RKO (cell line): ENCODE measurements at places on chromosomes 3 and 15.

DNA sequence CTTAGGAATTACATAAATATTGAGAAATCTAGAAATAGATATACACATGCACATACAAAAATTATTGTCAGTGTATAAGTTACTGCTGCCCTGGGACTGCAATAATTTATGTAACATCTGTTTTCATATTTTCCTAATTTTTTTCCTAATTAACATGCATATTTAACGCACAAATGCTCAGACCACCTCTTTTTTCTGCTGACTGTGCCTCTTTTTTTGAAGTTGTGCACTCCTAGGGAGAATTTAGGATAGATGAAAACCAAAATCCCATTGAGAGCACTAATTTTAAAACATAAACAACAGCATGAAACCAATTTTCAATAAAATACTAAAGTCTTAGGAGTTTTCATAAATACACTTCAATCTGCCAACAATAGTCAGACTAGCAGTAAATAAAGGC, 154.0 kb downstream of the TBC1D5 start:
- DNase-seq = no peak

DNA sequence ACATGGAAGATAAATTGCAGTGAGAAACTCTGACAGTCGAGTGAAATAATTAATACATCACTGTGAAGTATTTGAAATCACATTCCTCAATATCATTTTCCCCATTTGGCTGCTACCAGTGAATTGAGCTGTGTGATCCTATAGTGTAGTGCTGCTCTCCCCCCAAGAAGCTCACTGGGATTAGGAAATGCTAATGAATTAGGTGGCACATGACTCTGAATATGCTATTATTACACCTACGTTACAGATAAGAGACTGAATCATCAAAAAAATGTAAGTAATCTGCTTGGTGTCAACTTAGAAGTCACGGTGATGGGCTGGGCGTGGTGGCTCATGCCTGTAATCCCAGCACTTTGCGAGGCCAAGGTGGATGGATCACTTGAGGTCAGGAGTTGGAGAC, 34.7 kb upstream of the SYNM start:
- peak; percentile 22 for DNase-seq

GRCh38 chr3:190059242-190059590, 61.5 kb downstream of the P3H2 start:
- DNase-seq = no peak

DNA sequence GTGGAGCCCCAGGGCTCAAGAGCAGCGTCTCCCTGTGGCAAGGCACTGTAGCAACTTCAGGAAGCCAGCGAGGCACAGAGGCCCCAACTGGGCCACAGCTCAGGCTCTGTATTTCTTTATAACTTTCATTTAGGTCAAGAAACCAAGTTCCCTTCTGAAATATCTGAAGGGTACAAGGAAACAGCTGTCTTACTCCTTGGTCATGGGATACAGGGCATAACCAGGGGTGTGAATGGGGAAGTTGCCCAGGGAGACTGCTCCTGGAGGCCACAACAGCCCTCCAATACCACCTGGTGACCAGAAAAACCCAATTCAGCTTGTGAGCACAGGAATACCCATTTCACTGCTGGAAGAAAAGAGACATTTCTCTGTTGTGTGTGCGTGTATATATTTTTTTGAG, 13.3 kb upstream of the SPTBN5 start:
- DNase-seq = no peak

DNA sequence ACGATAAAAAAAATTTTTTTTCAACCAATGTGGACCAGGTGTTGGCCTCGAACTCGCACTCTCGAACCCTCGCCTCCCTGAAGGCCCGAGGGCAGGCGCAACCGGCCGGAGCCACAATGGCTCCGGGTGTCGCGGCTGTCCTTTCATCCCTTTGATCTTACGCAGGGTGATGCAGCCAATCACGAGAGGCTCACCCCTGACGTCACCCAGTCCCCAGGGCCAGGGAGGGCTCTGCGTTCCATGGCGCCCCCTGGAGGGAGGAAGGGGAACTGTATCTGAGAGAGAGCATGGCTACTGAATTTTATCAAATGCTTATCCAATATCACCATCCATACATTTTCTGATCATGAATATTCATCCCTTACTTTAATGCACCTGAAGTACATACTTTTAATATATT, 15.4 kb upstream of the GMNC start:
- DNase-seq = no peak

- no peak for DNase-seq
Observed at GRCh38 chr3:115254492-115255196, 107.6 kb upstream of the ZBTB20 start.

GRCh38 chr3:66931291-66931690, 66.8 kb upstream of the KBTBD8 start:
- no peak for DNase-seq

DNA sequence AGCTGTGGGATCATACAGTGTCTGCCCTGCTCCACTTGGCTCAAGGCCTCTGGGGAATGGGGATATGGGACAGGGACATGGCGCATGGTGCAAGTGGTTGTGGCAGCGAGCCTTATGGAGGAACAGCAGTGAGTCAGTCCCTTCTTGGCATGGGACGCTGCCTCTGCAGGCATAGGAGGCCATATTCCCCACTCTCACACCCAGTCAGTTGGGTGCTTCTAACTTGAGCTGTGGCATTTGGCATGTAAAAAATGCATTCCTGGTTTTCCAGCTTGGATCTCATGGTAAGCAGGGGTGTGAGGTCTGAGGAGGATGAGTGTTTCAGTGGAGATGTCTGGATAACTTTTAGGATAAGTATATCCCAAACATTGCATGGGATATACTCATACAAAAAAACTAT, 31.6 kb upstream of the UBE2Q2 start:
- no peak for DNase-seq

DNA sequence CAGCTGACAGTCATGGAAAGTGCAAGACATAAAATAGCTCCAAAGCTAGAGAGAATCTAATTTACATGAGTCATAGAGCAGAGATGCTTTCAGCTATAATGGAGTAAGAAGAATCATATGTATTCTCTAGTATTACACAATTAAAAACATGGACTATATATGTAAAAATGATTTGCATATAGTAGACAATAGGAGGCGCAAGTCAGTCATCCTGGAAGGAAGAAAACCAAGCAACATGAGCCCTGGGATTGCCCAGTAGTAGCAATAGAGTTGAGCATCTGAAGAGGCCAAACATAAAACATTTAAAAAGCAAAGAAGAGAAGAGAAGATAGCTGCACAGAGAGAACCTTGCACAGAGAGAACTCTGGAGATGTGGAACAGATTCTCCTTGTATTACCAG, 455.0 kb downstream of the EPHA3 start:
- DNase-seq = no peak

DNA sequence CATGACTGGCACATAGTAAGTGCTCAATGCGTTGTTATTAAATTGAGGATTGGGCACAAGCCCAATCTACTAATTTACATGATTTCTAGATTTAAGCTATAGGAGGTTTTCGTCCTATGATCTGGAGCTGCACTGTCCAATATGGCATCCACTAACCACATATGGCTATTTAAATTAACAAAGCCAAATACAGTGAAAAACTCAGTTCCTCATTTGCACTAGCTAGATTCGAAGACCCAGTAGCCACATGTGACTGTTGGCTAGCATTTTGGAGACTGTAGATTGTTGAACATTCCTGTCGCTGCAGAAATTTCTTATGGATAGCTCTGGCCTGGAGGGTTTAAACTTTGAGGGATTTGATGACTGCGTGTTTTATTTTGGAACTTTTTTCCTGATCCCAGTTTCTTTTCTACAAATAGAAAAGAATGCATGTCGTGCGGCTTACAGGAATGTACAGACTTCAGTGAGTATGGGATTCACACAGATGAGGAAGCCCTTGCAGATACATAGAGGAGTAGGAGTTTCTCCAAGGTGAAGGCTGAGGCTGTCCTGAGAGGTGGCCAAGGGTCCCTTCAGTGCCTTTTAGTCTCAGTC, 82.8 kb downstream of the SLCO3A1 start:
- no peak for DNase-seq

DNA sequence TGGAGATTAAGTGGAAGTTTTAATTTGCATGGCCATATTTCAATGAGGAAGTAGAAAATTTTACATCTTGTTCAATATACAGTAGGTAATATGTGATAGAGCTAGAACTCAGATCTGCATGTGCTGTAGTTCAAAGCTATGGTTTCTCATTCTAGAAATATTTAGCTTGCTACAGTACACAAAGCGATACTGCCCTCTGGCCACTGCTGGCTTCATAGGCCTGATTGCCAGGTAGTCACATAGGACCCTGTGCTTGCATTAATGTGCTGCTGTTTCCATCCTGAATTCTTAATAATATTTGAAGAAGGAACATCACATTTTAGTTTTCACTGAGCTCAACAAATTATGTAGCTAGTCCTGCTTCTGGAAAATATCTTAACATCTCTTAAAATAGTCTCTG, 87.0 kb downstream of the PLSCR2 start:
- peak; percentile 40 for DNase-seq

GRCh38 chr15:76968306-76968705, 26.6 kb upstream of the PSTPIP1 start:
- DNase-seq = no peak

- no peak for DNase-seq
Observed at GRCh38 chr15:40936709-40937666, 7.8 kb downstream of the DLL4 start.

DNA sequence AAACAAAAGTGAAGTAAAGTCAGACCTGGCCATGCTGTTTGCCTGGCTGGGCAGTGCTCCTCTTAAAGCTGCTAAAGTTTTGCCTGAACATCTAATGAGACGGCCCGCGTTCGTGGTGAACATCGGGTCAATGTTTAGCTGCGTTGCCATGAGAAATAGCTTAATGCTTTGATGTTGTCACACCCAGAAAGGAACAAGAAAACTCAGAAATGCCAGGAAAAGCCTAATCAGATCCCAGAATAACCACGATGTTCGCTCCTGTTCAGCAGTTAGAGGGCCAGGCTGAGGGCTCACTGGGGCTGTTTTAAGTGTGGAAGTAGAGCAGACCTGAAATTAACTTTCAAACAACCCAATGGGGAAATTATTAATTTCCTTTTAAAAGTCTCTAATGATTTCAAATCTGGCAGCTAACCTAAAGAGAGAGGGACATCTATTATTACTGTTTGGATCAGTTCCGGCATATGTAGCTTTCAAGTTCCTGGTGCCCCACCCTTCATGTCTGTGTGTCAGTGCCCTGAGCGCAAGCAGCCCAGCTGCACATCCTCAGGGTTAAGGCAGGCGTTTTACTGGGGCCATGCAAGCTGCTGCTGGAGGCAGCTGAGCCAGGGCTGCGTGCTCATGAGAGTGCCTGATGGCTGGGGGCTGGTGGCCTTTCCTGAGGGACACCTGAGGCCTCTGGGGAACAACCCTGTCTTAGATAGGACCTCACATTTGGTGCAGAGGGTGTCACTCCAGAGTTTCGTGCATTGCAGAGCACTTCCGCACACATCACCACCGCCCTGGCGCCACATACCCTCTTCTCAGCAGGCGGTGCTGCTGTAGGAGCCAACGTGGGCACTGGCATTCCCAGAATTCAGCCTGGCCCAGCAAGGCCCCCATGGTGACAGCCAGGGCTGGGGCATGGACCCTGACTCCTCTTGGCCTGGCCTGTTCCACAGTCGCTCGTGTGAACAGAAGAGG, 76.6 kb downstream of the LRRK1 start:
- no peak for DNase-seq

- no peak for DNase-seq
Observed at GRCh38 chr3:59609657-59610348, 560.0 kb upstream of the CFAP20DC start.

DNA sequence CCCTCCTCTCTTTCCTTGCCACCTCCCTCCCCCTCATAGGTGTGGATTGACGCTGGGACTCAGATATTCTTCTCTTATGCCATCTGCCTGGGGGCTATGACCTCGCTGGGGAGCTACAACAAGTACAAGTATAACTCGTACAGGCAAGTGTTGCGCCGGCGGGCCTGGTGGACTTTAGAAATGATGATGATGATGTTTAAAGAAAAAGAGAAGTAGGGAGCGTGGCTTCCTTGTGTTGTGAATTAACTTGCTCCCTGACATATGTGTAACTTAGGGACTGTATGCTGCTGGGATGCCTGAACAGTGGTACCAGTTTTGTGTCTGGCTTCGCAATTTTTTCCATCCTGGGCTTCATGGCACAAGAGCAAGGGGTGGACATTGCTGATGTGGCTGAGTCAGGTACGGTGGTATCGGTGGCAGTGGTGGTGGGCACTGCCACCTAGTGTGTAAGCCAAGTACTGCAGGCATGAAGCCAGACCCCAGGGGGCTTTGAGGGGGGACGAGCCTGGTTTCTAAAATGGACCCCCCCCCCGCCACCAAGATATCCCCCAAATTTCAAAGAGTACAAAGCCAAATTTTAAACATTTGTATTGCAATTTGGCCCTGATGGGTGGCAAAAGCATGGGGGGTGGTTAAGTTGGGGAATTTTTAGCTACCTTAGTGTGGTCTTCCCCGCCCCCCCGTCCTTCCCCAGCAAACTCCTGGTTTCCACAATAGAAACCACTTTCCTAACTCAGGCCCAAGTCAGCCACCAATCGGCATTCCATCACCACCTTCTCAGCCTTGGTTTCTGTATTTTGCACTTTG, 65.6 kb downstream of the SLC6A6 start:
- peak; percentile 39 for DNase-seq

DNA sequence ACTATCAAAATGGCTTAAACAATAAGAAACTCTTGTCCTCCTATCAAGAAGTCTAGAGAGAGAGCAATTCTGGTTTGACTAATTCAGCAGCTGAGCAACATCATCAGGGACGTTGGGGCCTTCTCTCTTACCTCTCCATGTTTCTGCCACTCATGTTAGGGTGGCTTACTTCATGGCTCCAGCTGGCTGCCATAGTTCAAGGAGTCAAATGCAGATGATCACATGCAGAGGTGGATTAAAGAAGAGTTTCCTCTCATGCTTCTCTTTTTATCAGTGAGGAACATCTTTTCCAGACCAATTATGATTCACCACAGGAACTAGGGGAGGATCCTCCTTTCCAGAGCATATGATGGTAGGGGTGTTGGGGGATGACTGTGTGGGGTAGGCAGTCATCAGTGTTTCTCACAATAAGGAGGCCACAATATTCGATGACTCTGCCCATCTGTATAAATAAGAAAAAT, 45.5 kb downstream of the NEK11 start:
- peak; percentile 4 for DNase-seq

DNA sequence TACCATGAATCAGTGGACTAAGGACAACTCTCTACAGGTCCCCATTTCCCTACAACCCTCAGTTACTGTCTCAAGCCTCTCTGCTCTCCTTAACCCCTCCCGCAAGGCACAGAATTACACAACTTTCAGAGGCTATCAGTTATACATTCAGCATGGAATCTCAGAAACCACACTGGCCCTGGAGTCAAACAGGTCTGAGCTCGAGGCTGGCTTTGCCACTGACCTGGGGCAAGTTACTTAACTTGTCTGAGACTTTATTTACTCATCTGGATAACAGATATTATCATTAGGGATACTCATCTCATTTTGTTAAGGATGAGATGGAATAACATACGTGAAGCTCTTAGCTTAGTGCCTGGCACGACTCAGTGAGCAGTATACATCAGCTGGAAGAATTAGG, 95.2 kb downstream of the WDR76 start:
- DNase-seq = no peak

GRCh38 chr3:20039765-20040547, at the start of gene KAT2B:
TSS of gene KAT2B (plus strand) at chr3:20040446. CDS start at chr3:20040478, 32 bp downstream.
- DNase-seq = peak; percentile 76
